ENCODE measurements at places on chromosomes 6 and 20.

GRCh38 chr6:118780668-118781067 lies 113.3 kb upstream of the ASF1A start:
- no peak for DNase-seq

DNA sequence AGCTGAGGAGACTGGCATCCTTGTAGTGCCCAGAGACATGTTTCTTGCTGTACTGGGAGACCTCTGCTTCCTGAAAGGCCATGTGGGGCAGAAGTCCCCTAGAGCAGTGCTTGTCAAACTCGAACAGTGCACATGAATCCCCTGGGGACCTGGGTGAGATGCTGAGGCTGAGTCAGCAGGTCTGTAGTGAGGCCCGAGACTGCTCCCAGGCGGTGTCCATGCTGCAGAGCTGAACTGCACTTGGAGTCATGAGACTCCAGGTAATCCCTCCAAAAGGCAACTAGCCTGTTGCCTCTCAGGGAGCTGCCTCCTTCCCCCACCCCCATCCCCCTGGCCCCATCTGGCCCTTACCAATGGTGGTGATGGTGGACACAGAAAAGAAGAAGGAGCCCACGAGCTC lies 3.7 kb downstream of the KCNK17 start:
- no peak for DNase-seq

DNA sequence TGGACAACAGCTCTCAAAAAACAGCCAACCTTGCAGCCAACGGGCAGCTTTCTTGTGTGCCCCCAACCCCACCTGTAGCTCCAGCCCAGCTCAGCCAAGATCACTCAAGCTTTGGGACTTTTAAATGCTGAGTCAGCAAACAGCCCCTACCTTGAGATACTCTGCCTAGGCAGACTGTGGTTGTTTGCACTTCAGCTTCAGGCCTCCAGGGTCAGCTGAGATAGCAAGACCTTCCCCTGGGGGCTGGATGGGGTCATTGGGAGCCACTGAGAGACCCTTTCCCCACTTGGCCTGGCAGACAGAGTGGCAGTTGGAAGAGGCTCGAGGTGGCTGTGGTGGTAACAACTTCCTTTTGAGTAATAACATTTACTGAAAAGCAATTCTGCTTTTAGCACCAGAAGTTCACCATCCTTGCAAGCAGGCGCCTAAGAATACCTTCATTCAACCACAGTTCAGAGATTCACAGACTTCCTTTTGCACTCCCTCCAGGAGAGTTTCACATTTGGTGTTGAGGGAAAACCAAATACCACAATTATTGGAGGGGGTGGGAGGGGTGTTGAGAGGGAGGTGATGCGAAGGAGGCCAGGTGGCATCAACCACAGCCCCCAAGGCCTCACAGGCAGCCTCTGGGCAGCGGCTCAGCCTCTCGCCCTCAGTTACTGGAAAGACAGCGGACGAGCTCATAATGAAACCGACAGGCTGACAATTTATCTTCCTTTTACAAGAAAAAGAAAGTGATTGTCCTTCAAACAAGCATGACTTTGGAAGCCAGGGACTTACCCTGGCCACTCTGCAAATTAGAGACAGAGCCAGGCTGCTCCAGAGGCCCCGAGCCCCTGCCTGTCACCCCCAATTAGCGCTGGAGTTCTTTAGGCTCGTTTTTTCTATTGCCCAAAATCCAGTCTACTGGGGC lies 148.1 kb downstream of the CEBPB start:
- DNase-seq = no peak

DNA sequence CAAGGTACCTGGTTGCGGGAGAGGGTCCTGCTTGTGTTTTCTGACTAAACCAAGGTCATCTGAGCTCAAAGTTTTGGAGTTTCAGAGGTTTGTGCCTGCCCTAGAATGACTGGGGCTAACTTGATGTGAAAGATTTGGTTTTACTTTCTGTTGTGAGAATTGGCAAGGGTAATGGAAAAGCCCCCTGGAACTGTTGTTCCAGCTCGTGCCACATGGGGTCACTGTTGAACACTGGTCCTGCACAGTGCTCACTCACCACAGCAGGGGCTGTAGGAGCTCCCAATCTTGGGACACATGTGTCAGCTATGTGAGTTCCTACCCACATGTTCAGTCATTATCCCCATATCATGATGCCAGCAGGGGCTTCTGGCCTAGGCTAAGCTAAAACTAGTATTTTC lies 6.5 kb downstream of the TGM6 start:
- DNase-seq = no peak

DNA sequence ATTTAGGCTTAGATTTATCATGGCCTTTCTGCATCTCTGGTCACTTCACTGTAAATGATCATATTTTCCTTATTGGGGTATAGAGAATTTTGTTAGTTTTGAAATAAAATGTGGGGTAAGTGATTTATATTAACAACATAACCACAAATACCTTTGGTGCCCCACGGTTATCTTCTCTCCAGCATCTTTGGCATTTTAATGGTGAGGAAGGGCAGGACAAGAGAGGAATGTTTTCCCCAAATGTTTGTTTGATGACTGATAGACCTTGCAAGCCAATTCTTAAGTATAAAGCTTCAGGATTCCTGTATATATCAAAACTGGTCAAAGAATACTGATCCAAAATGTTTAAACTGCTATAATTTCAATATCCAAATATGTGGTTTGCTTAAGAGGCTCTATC lies 171.6 kb upstream of the SMLR1 start:
- no peak for DNase-seq

Data from hepatic stellate cell (primary cell).